ENCODE measurements at places on chromosomes 3 and 15.

DNA sequence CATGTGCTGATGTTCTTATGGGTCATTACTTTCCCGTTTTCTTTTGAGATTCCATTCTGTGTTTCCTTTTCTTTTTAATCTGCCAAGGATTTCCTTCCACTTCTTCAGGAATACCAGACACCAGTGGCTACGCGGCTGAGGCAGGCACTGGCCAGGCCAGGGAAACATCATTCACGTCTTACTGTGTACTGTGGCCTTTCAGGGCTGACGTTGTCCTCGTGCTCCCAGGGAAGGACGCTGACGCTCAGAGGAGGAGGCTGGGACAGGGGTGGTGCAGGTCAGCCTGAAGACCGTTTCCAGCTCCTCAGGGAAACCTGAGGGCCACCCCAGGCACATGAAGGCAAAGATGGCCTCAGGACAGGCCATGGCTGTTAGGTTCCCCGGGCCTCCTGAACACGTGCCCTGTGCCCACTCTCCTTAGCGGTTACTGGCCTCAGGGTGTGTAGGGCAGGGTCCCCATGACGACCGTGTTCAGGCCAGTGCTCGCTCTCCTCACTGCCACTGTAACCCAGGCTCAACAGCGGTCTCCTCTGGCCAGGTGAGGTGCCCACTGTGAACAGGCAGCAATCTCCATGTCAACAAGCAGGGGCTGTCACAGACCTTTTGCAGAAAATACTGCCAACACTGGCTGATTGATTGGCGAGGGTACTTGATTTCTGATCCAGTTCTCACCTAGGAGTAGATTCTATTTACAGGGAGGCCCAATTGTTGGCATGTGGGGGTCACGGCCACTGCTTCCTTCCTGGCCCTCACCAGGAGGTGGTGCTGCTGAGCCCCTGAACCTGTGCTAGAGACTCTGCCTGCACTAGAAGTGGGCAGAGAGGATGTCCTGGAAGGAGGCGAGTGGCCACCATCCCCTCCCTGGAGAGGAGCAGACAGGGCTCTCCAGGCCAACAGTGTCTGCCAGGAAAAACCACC lies 169.5 kb downstream of the ATP10A start:
- DNase-seq: peak; percentile 43

DNA sequence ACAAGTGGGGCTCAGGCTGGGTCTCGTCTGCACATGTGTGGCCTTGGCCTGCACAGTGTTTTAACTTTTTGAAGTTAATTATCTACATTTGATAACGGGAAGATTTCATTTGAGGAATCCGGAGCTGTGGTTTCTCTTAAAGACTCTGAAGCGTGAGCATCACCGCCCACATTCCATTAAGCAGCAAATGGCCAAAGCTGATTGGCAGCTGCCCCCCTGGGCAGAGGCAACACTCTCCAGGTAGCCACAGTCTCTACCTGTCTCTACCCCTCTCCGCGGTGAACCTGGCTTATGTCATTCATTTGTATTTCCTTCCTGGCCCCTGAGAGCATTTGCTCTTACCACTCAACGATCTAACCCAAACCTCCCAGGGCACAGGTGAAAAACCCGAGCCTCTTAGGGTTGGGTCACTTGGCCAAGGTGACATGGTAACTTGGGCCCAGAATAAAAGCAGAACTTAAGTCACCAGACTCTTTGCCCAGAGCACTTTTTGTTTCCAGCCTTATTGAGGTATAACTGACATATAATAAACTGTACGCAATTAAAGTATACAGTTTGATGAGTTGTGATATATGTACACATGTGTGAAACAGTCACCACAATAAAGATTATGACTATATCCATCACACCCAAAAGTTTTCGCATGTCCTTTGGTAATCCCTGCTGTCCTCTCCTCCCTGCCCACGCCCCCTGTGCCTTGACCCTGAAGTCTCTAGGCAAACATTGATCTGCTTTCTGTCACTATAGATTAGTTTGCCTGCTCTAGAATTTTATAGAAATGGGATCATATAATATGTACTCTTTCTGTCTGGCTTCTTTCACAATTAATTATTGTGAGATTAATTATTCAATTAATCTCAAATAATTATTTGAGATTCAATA lies 245.7 kb upstream of the HES1 start:
- DNase-seq: no peak

- DNase-seq: no peak
Observed at GRCh38 chr3:124117486-124117885, 125.6 kb upstream of the ROPN1 start.

DNA sequence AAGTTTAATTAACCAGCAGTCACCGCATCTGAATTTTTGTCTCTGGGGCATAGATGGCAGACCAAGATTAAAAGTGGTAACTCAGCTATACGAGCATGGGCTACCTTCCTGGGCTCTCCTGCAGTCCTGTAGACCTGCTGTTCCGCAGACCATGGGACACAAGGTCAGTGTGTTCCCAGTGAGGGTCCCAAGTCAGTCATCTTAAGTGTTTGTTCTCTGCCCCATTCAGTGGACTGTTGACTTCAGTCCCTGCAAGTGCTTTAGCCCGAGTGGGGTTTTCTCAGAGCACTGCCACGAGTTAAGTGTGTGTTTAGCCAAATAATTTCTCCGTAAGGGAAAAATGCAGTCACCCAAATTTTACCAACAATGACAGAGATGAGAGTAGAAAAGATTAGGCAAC lies 4.9 kb upstream of the EXOG start:
- no peak for DNase-seq

DNA sequence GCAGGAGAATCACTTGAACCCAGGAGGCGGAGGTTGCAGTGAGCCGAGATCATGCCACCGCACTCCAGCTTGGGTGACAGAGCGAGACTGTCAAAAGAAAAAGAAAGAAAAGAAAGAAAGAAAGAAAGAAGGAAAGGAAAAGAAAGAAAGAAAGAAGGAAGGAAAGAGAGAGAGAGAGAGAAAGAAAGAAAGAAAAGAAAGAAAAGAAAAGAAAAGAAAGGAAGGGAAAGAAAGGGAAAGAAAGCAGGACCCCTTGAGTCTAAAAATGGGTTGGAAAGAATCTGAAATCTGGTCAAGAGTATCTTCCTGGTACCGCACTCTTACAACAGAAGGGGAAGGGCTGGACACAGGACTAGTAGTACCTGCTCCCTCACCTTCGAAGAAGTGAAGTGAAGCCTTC lies 19.6 kb downstream of the CRYGS start:
- DNase-seq: no peak

DNA sequence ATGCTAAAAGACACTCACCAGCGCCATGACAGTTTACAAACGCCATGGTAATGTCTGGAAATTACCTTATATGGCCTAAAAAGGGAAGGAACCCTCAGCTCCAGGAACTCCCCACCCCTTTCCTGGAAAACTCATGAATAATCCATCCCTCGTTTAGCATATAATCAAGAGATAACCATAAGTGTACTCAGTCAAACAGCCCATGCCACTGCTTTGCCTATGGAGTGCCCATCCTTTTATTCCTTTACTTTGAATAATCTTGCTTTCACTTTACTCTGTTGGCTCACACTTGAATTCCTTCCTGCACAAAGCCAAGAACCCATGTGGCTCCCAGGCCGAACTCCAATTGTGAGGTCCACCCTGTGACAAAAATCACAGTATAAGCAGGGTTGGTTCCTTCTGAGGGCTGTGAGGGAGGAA lies 19.1 kb upstream of the FSTL1 start:
- DNase-seq: no peak

- DNase-seq: no peak
Observed at GRCh38 chr3:189941125-189941524, 179.6 kb downstream of the P3H2 start.

DNA sequence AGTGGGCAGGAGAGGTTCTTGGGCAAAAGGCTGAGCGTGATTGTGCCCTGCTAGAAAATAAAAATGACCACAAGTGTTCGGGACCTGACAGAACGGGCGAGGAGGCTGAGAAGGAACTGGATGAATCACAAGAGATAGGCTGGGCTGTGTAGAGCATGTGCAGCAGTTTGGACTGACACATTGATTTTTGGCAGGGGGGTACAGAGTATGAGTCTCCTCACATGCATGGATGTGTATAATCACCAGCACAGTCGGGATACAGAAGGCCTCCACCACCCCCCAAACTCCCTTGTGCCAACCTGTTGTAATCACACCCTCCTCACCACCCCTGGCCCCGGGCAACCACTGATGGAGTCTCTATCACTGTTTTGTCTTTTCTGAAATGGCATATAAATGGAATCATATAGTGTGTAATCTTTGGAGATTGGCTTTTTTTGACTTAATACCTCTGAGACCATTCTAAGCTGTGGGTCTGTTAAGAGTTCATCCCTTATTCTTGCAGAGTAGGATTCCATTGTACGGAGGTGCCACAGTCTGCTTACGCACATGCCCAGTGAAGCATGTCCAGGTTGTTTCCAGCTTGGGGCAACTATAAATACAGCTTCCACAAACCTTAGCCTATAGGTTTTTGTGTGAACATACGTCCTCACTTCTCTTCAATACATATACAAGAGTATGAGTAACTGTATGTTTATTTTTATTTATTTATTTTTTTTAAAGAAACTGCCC lies 438.8 kb downstream of the FOXP1 start:
- no peak for DNase-seq

DNA sequence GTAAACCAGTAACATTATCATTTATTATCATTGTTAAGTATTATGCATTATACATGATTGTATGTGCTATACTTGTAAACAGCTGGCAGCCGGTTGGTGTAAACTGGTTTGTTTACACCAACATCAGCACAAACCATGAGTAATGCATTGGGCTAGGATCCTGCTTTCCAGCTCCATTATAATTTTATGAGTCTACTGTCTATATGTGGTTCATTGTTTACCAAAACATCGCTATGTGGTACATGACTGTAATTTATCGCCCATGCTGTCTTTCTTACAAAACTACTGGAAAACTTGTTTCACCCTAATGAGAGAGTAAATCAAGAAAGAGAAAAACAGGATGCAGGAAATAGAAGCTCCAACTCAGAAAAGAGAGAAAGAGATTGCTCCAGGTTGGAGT lies 224.8 kb upstream of the CBLB start:
- DNase-seq: no peak

- DNase-seq: no peak
Observed at GRCh38 chr3:159760046-159760445, 228.6 kb upstream of the IL12A start.

DNA sequence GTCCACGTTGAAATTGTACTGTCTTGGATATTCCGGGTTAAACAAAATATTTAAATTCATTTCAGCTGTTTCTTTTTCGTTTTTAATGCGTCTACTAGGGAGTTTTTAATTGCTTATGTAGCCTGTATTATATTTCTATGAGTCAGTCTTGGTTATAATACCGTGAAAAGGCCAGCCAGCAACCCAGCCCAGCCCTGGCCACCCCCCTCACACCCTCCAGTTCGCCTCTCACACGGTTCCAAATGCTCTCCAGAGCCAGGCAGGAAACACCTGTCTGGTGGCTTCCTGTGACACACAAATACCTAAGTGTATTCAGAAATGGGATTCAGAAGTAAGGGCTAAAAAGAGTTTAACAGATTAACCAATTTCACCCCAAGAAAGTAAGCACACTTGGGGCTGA lies 4.4 kb downstream of the SH3BP5 start:
- no peak for DNase-seq

DNA sequence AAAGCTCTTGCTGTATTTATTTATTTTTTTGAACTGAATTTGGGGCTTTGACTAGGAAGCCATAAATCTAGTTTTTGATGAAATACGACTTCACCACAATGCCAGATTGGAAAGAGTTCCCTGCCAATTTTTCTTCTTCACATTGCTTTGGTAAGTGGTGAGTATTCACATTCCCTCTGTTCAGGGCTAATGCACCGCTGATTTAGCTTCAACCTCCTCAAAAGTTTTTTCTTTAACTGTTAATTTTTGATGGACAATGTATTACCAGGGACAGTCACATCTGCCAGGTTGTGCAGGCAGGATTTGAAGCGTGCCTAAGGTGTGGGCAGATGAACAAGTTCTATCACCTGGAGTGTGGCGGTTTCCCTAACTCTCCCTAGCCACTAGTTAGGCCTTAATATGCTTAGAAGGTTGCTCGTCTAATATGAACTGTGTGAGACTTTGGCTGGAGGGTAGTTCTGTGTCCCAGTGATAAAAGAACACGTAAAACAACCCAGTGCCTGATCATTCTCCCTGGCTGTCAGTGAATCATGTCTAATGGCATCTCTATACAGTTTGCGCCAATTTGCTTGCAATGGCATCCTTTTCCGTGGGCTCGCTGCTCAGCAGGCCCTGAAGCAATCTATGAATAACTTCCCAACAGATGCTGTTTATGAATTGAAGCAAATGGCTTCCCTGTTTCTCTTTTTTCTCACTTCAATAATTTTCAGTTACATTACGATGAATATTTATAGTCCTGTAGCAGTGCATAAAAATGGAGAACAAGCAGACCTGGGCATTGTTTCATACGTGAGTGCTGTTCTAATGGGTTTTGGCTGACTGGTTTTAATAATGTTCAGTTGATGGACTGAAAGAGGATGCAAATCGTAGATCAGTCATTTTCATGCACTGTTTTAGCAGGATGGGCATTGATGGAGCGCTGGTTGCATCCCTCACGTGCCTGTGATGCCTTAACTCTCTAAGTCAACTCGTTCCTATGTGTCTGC lies 243.2 kb upstream of the SUCLG2 start:
- DNase-seq: no peak

- DNase-seq: no peak
Observed at GRCh38 chr3:155188031-155188430, 105.5 kb downstream of the STRIT1 start.

DNA sequence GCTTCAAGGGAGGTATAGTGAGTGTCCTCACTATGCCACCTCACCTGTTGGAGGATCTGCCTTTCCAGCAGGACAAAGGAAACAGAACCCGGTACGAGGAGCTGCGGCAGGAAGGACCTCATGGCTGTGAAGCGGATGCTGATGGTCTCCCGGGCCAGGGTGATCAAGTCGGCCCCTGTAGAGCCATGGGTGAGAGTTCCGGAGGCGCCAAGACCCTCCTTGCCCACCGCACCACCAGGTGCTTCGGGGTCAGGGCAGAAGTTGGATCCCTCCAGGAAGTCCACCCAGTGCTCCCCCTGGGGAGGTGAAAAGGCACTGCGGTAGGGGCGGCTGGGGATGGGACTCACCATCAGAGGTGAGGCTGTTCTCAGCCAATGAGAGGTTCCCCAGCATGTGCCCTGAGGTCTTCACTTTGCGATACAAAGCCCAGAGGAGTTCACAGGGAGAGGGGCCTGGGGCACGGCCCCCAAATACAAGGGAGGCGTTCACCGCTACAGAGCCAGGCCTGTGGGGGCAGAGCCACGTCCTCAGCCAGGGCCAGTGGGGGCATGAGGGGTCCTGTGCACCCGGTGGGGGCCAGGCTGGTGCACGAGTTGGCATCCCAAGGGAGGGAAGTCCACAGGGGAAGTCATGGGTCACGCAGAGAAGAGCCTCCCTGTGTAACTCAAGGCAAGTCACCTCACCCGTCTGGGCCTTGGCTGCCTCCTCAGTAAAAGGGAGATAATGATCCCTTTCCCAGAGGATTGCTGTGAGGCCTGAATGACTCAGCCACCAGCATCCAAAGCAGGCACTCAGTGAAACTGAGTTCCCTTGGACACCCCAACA lies 27.7 kb downstream of the C15orf39 start:
- DNase-seq: no peak

GRCh38 chr3:108184824-108185223 lies 37.4 kb downstream of the IFT57 start:
- no peak for DNase-seq
